ENCODE measurements at places on chromosomes 11 and 22. TPM values are rescaled to one million over a fixed set of nuclear protein-coding genes. Genes with fewer than 3 reads are reported as not detected.

SLCO2B1 gene
- total RNA-seq = 0.59 TPM

SLC17A6 gene
- not detected for total RNA-seq

APOA5 gene
- total RNA-seq = not detected

SCGB1D2 gene
- not detected for total RNA-seq

P2RY2 gene
- total RNA-seq = not detected

FAM227A gene
- total RNA-seq = 1.4 TPM

TRIM48 gene
- total RNA-seq = not detected

BTG4 gene
- not detected for total RNA-seq

GPHA2 gene
- total RNA-seq = not detected

KDM4E gene
- total RNA-seq = not detected

MMP11 gene
- total RNA-seq = 2.9 TPM

EFCAB6 gene
- total RNA-seq = 2.6 TPM

SMC1B gene
- under 0.01 TPM for total RNA-seq

MIOX gene
- total RNA-seq = not detected

SCGB2A2 gene
- not detected for total RNA-seq

RBM4B gene
- total RNA-seq = 17.0 TPM

TEX54 gene
- total RNA-seq = not detected

CARD18 gene
- total RNA-seq = not detected

DDTL gene
- 3.7 TPM for total RNA-seq

SLC5A1 gene
- not detected for total RNA-seq

APLNR gene
- not detected for total RNA-seq

TRIM6 gene
- total RNA-seq = 2.6 TPM

EHF gene
- not detected for total RNA-seq

SLC16A8 gene
- total RNA-seq = not detected

UPK3A gene
- not detected for total RNA-seq

HORMAD2 gene
- not detected for total RNA-seq

SLC7A4 gene
- not detected for total RNA-seq

COMMD9 gene
- 39.9 TPM for total RNA-seq

CECR2 gene
- under 0.01 TPM for total RNA-seq

LINC01488 gene
- total RNA-seq = not detected

MAPK8IP2 gene
- 0.39 TPM for total RNA-seq

SORL1 gene
- under 0.01 TPM for total RNA-seq

TSGA10IP gene
- total RNA-seq = not detected

NXPE1 gene
- total RNA-seq = not detected

SLC5A4 gene
- total RNA-seq = under 0.01 TPM

IL18 gene
- not detected for total RNA-seq

RIC3 gene
- not detected for total RNA-seq

SCUBE2 gene
- 0.20 TPM for total RNA-seq

TMEM135 gene
- total RNA-seq = 31.7 TPM

MMP13 gene
- total RNA-seq = not detected

LBHD1 gene
- 8.0 TPM for total RNA-seq

SAA1 gene
- total RNA-seq = not detected

RTL10 gene
- 9.9 TPM for total RNA-seq

HBE1 gene
- not detected for total RNA-seq

TSPAN32 gene
- total RNA-seq = 0.37 TPM

RTN4RL2 gene
- 1.5 TPM for total RNA-seq

ACTN3 gene
- under 0.01 TPM for total RNA-seq

SERGEF gene
- total RNA-seq = 18.0 TPM

PAX6 gene
- total RNA-seq = not detected

MMP27 gene
- not detected for total RNA-seq

LAMTOR1 gene
- total RNA-seq = 134 TPM

PRDX5 gene
- 92.1 TPM for total RNA-seq

OR4D5 gene
- not detected for total RNA-seq

PGA3 gene
- 0.73 TPM for total RNA-seq

B4GALNT4 gene
- total RNA-seq = 0.59 TPM

TPCN2 gene
- 13.9 TPM for total RNA-seq

GAB4 gene
- not detected for total RNA-seq

KCNJ11 gene
- not detected for total RNA-seq

Data from subcutaneous preadipocyte (primary cell).